GM23338 (cell line): ENCODE measurements at places on chromosomes 6 and 20. TPM values are rescaled to one million over a fixed set of nuclear protein-coding genes. Genes with fewer than 3 reads are reported as not detected.

DNA sequence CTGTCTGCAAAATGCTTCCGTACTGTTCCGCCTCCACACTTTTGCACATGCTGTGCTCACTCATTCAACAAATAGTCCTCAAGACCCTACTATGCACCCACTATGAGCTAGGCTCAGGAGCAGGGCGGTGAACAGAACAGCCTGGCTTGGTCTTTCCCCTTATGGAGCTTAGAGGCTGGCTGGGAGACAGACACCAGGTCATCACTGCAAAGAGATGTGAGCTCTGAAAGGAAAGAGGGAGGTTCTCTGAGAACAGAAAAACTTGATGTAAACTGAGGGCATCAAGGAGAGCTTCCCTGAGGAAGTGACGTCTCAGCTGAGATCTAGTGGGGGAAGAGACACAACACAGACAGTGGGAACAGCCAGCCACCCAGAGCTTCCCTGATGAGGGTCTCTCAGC, 31.0 kb upstream of the TGM2 start:
- no peaks in the 10 kb centered on the region for H3K27me3 ChIP-seq
- peaks cover 4% of the 10 kb centered on the region for H3K4me1 ChIP-seq

RING1 gene
- 8.0 and 16.0 TPM in 2 replicates for total RNA-seq

DYNLT2 gene
- 2.8 and 3.3 TPM in 2 replicates for total RNA-seq

DNA sequence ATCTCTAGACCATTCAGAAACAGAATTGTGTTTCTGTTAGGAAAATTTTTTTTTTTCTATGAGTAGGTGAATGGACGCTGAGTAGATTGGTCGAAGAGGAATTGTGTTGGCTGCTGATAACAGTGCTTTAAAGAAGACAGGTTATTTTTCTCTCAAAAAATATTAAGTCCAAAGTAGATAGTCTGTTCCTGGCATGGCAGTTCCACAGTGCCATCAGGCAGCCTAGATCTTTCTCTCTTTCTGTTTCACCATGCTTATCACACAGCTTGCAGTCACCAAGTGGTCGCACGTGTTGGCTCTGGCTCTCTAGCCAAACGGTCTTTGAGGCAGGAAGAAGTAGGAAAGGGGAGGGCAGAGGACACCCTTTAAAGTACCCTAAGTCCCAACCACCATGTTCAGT, 22.4 kb upstream of the SERINC3 start:
- H3K27me3 ChIP-seq, result no peaks in the 10 kb centered on the region
- H3K36me3 ChIP-seq, result no peaks in the 10 kb centered on the region
- no peak overlapping the region for H3K27ac ChIP-seq
- no peak for DNase-seq

ULBP2 gene
- total RNA-seq, result 1.1 TPM in 1 of 2 replicates, not detected in the other

HLA-DOB gene
- total RNA-seq, result 0.23 TPM in 1 of 2 replicates, not detected in the other

DNA sequence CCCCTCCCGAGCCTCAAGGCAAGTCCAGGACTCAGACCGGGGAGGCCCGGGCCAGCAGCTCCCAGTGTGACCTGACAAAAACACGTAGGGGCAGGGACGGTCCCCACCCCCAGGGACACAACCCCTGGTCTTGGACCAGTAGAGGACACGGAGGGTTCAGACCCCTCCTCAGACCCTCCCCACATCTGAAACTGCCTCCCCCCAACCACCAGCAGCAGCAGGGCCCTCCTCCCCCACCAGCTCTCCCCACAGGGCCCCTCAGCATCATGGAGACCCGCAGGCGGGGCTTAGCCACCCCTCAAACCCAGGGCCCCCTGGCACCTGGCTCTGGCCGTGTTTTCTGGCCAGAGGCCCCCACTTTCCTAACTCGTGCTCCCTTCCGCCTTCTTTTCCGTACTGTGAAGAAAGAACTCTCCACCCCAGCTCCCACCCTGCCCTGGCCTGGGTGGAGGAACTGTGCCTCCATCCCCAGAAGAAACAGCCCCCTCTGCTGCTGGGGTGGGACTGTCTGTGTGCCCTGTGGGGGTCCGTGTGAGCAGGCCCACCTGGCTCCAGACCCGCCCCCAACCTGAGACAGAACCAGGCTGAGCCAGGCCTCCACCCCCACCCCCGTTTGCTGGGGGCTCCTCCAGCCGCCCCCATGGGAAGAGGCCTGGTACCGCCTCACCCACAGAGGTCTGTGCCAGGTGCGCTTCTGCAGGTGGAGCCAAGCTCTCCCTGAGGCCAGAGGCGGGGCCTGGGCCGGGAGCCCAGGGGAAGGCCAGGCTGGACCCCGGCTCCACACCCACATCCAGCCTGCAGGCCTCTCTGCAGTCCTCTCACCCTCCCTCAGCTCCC, 39.0 kb upstream of the MDFI start:
- DNase-seq, result peak; percentile 59
- H3K4me3 ChIP-seq, result peak overlapping the region; percentile 39; the same call in 1 of the 2 replicates
- no peaks in the 10 kb centered on the region for H3K36me3 ChIP-seq
- H3K4me1 ChIP-seq, result peaks cover 41% of the 10 kb centered on the region

DNA sequence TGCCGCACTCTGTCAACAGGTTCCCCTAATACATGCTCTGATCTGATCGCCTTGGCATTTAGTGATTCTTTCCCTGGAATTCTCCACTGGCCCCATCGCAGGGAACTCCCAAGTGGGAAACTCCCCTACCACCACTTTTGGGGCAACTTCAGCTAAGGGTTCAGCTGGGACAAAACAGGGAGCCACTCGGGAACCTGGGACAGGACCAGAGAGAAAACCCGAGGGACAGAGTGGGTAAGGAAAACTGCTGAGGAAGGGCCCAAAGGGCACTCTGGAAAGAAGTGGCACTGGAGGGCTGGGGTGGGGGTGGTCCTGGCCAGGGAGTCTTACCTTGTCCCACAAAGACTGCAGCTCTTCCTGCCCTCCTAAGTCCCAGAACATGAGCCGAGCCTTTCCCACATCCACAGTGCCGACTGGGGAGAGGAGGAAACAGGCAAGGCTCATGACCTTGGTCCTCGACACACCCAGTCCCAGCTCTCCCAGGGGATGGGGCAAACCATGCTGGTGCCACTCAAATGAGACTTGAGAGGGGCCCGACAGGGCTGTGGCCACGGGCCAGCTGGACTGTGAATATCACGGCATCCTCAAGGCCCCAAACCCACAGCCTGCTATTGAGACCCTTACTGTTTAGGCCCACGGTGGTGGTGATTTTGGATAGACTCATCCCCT, 1.6 kb downstream of the ARFRP1 start:
- H3K36me3 ChIP-seq, result no peaks in the 10 kb centered on the region
- no peak overlapping the region for H3K27ac ChIP-seq
- H3K4me3 ChIP-seq, result peak overlapping the region; percentile 85
- H3K27me3 ChIP-seq, result no peaks in the 10 kb centered on the region

GRCh38 chr20:49983123-49983847, 505 bp downstream of the SNAI1 start:
- H3K36me3 ChIP-seq, result no peaks in the 10 kb centered on the region
- H3K27ac ChIP-seq, result no peak overlapping the region
- peaks cover 41% of the 10 kb centered on the region for H3K27me3 ChIP-seq
- peak overlapping the region; percentile 90 for H3K4me3 ChIP-seq

DNA sequence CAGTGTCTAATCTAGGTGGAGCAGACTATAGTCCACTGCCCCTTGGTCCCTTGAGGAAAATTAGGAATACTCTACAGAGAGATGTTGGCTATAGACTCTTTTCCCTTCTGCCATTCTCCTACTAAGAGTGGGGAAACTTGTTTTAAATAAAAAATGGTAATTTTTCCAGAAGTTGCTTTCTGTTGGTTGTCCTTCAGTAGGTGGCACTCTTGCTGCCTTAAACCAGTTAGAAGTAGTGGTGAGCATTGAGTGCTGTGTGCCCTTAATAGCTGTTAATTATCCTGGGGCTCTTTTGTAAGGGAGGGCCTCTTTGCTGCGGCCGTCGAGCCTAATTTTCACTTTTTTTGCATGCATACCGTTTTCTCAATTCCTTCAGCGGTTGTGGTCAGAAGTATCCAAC, 2.8 kb downstream of the CMTR1 start:
- H3K27ac ChIP-seq, result 0 out of 2 replicates have a peak overlapping the region, but pooled peaks have one; percentile 39
- DNase-seq, result no peak
- no peaks in the 10 kb centered on the region for H3K36me3 ChIP-seq

MYT1 gene
- 0.83 and 1.6 TPM in 2 replicates for total RNA-seq

DNA sequence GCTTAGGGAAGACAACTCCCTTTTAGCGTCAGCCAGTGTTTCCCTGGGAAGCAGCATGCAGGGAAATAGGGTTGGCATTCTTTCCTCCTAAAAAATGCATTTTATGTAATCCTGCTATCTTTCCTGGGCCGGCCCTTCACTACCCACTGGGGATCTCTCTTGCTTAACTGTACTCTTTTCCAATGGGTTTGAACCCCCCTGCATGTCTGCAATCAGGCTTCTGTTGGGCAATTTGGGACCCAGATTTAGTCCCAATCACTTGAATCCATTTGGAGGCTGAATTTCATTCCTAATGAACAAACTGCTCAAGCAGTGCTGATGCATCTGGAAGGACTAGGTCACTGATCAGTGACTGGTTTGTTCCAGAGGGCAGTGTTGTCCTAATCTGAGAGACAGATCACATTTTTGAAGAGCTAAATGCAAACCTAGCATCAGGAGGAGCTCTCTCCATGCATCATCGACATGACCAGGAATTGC, 152.0 kb downstream of the TSHZ2 start:
- no peak for DNase-seq
- no peak overlapping the region for H3K4me3 ChIP-seq
- H3K27ac ChIP-seq, result no peak overlapping the region
- H3K27me3 ChIP-seq, result no peaks in the 10 kb centered on the region
- H3K36me3 ChIP-seq, result no peaks in the 10 kb centered on the region

C6orf15 gene
- total RNA-seq, result not detected in 2 replicates

- DNase-seq, result no peak
- H3K27me3 ChIP-seq, result no peaks in the 10 kb centered on the region
- no peak overlapping the region for H3K27ac ChIP-seq
- no peaks in the 10 kb centered on the region for H3K4me1 ChIP-seq
- no peak overlapping the region for H3K4me3 ChIP-seq
These were observed 164.1 kb downstream of the TAF4 start for GRCh38 chr20:61901392-61902220.

GRCh38 chr6:150739711-150740349, 125.7 kb upstream of the MTHFD1L start:
- no peaks in the 10 kb centered on the region for H3K27me3 ChIP-seq
- H3K4me3 ChIP-seq, result no peak overlapping the region
- H3K36me3 ChIP-seq, result no peaks in the 10 kb centered on the region
- H3K4me1 ChIP-seq, result no peaks in the 10 kb centered on the region
- no peak for DNase-seq

- no peak for DNase-seq
- no peaks in the 10 kb centered on the region for H3K4me1 ChIP-seq
- no peaks in the 10 kb centered on the region for H3K36me3 ChIP-seq
These were observed 113.5 kb downstream of the SLC22A3 start for GRCh38 chr6:160461641-160462040.

FAM83C gene
- 0.10 TPM in 1 of 2 replicates, not detected in the other for total RNA-seq

DNA sequence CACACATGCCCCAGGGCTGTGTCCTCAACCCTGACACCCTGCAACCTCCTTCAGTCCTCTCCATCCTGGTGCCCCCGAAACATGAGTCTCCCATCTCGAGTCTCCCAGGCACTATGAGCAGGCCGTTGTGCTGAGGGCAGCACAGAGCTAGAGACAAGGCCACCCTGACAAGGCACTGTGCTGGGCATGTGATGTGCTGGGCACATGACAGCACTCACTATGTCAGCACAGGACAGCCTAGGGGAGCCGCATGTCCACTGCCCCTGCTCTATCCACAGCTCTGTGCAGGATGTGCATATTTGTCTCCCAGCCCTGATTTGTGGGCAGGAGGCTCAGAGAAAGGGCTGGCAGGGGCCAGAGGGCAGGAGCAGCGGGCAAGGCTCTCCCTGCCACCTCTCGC, 362.1 kb upstream of the AGPAT4 start:
- no peaks in the 10 kb centered on the region for H3K36me3 ChIP-seq
- no peak overlapping the region for H3K4me3 ChIP-seq
- DNase-seq, result no peak
- H3K27me3 ChIP-seq, result no peaks in the 10 kb centered on the region
- H3K4me1 ChIP-seq, result no peaks in the 10 kb centered on the region; the same call in 1 of the 2 replicates

FAM110A gene
- 13.7 and 15.0 TPM in 2 replicates for total RNA-seq

ADGB gene
- total RNA-seq, result not detected in 2 replicates

- H3K4me1 ChIP-seq, result no peaks in the 10 kb centered on the region
- H3K27ac ChIP-seq, result no peak overlapping the region
- no peak overlapping the region for H3K4me3 ChIP-seq
- H3K27me3 ChIP-seq, result no peaks in the 10 kb centered on the region
- no peaks in the 10 kb centered on the region for H3K36me3 ChIP-seq
- DNase-seq, result no peak
These were observed 22.6 kb downstream of the ETV7 start for GRCh38 chr6:36364669-36365479.

DNA sequence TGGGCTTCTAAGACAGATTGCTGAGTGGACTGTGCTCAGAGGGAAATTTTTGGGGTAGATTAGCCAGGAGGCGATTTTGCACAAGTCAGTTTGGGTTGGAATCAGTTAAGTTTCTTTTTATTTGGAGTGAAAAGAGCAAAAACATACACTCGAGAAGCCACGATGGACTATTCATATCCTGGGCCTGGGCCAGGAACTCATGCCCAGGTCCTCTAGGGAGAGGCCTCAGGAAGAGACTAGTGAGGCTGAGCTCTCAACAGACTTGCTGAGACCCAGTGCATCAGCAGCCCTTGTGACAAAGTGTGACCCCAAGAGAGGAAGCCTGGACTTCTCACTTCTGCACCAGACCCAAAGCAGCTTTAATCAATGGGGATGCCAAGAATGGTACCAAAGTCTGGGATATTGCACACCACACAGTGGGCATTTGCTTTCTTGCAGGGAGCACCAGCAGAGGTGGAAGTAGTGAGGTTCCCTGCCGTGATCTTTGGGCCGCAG, 61.6 kb upstream of the MAFB start:
- H3K36me3 ChIP-seq, result no peaks in the 10 kb centered on the region
- H3K27me3 ChIP-seq, result no peaks in the 10 kb centered on the region
- no peak overlapping the region for H3K4me3 ChIP-seq
- DNase-seq, result no peak

- peak; percentile 70 for DNase-seq
- H3K4me3 ChIP-seq, result peak within 1 kb of the TSS; percentile 62
- H3K27me3 ChIP-seq, result peaks cover 100% of the 10 kb centered on the region
- H3K27ac ChIP-seq, result no peak within 1 kb of the TSS
- H3K4me1 ChIP-seq, result peaks cover 17% of the 10 kb centered on the region; the same call in 1 of the 2 replicates
These were observed at the start of gene SAMD5 for GRCh38 chr6:147508042-147508865. Gene SAMD5 (plus strand): TSS chr6:147508690. CDS start chr6:147508929, 239 bp downstream.

DNA sequence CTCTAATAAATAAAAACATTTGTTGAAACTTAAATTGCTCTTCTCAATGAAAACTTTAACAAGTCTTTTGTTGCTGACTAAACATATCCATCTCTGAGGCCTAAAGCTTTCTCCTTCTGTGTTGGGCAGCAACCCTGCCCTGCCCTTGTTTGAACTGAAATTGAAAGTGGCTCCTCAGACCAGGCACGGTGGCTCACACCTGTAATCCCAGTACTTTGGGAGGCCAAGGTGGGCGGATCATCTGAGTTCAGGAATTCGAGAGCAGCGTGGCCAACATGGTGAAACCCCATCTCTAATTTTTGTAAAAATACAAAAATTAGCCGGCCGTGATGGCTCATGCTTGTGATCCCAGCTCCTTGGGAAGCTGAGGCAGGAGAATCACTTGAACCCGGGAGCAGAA, 29.2 kb upstream of the GNRH2 start:
- H3K4me3 ChIP-seq, result no peak overlapping the region
- no peaks in the 10 kb centered on the region for H3K4me1 ChIP-seq
- H3K27me3 ChIP-seq, result no peaks in the 10 kb centered on the region
- no peak for DNase-seq
